Ovary (tissue), 10 donors: ENCODE measurements at places on chromosomes 7 and 10. TPM values are rescaled to one million over a fixed set of nuclear protein-coding genes. Genes with fewer than 3 reads are reported as not detected.

Gene VIPR2
- 9.0 TPM for total RNA-seq

Gene DPCD
- 12.9 TPM for total RNA-seq

Gene A1CF
- not detected for total RNA-seq

Gene PNLIPRP2
- not detected for total RNA-seq

GRCh38 chr7:691361-692045, 35.0 kb upstream of the DNAAF5 start:
- no peaks in the 10 kb centered on the region for H3K36me3 ChIP-seq
- H3K27me3 ChIP-seq, result no peaks in the 10 kb centered on the region
- DNase-seq, result no peak
- H3K4me1 ChIP-seq, result no peaks in the 10 kb centered on the region
- no peak overlapping the region for H3K4me3 ChIP-seq

DNA sequence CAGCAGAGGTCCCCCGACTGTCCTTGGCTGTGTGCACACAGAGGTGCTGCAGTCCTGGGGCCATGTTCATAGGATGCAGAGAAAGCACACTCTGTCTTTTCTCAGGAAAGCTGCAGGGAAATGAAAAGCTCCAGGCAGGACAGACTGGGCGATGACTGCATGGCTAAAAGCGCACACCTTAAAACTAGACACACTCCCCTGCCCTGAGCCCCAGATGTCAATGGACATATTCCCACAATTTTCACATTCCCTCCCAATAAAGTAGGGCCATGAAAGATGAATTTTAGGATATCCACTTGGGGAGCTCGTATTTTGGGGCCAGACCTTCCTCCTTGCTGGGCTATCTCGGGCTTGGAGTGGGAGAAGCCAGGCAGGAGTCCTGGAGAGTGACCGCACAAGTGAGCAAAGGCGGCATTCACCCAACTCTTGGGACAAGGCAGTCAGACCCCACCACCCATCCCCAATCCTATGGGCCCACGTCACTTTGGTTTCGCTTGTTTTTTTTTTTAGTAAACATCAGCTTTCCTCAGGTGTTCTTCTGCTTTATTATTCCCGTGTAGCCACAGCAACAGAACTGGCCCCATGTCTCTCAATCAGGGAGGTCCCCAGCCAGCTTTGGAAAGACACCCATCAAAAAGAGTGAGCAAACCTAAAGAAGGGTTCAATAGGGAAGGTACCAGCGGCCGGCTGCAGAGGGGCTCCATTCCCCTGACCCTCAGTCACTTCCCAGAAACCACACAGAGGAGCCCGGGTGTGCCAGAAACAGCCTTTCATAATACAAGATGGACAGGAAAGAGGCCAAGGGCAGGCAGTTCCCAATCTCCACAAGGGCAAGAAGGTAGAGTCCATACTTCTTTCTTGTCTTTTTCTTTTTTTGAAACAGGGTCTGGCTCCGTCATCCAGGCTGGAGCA, 12.7 kb downstream of the GPRIN2 start:
- no peak overlapping the region for H3K4me3 ChIP-seq
- no peak for DNase-seq
- H3K27me3 ChIP-seq, result no peaks in the 10 kb centered on the region
- peaks cover 10% of the 10 kb centered on the region for H3K4me1 ChIP-seq

GRCh38 chr10:3096149-3096548, 28.8 kb downstream of the PFKP start:
- H3K27me3 ChIP-seq, result no peaks in the 10 kb centered on the region
- peak overlapping the region; percentile 3 for H3K27ac ChIP-seq
- no peaks in the 10 kb centered on the region for H3K36me3 ChIP-seq
- H3K4me3 ChIP-seq, result no peak overlapping the region
- H3K4me1 ChIP-seq, result peaks cover 6% of the 10 kb centered on the region
- no peak for DNase-seq

DNA sequence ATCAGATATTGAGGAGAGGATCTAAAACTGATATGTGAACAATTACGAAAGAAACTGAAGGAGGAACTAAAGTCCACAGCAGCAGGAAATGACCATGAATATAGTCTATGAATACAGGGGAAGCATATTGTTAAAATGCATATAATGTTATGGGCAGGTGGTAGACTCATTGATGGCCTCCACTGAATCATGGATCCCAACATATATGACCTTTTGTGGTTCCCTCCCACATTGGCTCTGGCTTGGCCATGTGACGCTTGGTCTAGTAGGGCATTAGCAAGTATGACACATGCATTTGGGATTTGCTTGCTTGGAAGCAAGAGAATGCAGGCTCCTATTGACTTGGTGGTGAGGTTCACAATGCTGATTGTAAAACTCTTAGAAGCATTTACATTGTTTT, 55.2 kb upstream of the RAB18 start:
- no peak overlapping the region for H3K4me3 ChIP-seq
- no peak for DNase-seq
- no peak overlapping the region for H3K27ac ChIP-seq
- H3K27me3 ChIP-seq, result no peaks in the 10 kb centered on the region
- H3K36me3 ChIP-seq, result no peaks in the 10 kb centered on the region

DNA sequence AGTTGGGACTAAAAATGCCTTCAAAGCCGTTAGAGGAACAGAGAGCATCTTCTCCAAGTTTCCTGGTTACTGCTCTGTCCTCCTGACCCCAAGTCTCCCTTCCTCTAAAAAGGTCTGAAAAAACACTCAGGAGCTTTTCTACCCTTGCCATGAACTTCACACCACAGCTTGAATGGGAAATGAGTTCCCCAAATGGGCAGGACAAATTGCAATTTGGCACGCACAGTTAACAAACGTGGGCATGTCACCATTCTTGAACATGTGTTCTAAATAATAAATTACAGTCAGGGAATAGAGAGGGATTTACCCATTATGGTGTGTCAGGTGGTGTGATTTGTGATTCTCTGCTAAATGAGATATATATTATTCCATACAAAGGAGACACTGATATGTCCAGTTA, 91.2 kb upstream of the WNT16 start:
- no peaks in the 10 kb centered on the region for H3K36me3 ChIP-seq
- no peak overlapping the region for H3K27ac ChIP-seq
- no peaks in the 10 kb centered on the region for H3K27me3 ChIP-seq
- no peaks in the 10 kb centered on the region for H3K4me1 ChIP-seq

GRCh38 chr7:134593530-134594392, 44.9 kb downstream of the AKR1B15 start:
- H3K4me3 ChIP-seq, result no peak overlapping the region
- peak; percentile 72 for DNase-seq
- H3K27ac ChIP-seq, result peak overlapping the region; percentile 52

- H3K27me3 ChIP-seq, result no peaks in the 10 kb centered on the region
- DNase-seq, result no peak
- no peaks in the 10 kb centered on the region for H3K36me3 ChIP-seq
- no peak overlapping the region for H3K4me3 ChIP-seq
These were observed 340.6 kb upstream of the ZMIZ1 start for GRCh38 chr10:78728176-78728575.

DNA sequence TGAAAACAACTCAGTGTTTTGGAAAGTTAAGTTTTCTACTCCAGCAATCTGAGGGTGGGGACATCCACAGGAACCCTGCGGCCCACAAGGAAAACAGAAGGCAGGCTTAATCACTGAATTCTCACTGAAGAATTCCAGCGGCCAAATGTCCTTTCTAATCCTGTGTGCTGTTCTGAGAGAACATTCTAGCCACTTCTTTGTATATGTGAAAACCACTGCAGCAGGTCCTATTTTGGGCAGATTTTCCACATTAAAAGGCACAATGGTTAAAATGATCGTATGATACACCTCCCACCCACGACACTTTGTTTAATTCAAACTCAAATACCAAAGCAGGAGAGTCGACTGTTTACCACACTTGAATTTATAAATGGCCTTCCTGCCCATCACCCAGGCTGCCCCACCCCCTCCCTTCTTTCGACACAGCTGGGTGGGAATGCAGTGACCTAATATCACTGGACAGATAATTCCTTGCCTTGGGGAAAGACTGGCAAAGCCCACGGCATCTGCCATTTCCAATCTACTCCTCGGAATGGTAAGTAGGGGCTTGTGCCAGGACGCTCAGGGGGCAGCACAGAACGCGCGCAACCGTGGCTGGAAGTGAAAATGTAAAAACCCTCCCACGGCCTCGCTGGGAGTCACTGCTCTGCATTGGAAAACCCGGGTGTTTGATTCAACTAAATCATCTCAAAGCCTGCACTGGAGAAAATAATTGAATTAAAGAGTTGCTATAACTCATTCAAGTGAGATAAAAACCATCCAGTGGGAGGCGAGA, 67.0 kb downstream of the CTBP2 start:
- H3K4me3 ChIP-seq, result no peak overlapping the region
- DNase-seq, result peak; percentile 51
- H3K4me1 ChIP-seq, result peaks cover 40% of the 10 kb centered on the region
- H3K27me3 ChIP-seq, result no peaks in the 10 kb centered on the region
- no peaks in the 10 kb centered on the region for H3K36me3 ChIP-seq
- no peak overlapping the region for H3K27ac ChIP-seq

DNA sequence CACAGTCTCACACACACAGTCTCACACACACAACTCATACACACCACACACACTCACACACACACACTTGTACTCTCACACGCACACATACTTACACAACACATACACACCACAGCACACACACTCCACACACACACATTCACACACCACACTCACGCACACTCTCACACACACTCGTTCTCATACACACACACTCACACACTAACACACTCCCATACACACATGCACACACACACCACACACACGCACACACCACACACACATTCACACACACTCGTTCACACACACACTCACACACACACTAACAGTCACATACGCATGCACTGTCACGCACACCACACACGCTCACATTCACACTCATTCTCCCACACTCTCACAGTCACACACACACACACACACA, 109.8 kb downstream of the PRLHR start:
- H3K27ac ChIP-seq, result no peak overlapping the region
- H3K27me3 ChIP-seq, result no peaks in the 10 kb centered on the region
- DNase-seq, result no peak
